GOT3 (cell line): ENCODE measurements at places on chromosomes 5 and 9.

DNA sequence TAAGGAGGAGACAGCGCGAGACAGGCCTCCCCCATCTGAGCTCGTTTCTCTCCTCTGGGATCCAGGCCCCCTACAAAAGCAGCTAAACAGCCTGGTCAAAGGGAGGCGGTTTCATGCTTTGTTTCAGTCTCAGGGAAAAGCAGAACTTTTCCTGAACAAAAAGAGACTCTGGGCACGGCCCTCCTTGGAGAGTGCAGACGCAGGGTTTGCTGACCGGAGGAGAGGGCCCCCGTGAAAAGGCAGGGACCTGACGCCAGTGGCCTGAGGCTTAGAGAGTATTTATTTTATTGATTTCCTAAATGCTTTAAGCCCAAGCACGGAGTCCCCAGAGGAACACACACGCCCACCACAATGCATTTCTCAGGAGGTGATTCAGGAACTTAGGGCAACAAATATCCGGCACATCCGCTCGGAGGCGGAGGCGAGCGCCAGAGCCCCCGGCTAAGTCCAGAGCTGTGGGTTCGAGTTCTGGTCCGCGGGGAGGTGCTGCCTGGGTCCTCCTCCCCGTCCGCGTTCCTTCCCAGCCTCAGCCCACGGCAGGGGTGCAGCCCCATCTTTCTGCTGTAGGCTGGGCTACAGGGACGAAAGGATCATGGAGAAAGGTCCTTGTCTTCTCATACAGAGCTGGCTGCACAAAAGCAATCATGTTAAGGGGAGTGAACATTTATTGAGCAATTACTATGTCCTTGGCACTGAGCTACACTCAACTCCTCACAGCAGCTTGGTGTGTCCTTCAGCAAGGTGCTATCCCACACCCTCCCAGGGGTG, 40.0 kb downstream of the PTGES start:
- DNase-seq, result peak; percentile 17

- DNase-seq, result no peak
Observed at GRCh38 chr9:129022037-129022436, 6.1 kb downstream of the SH3GLB2 start.

- DNase-seq, result no peak
Observed at GRCh38 chr5:174300941-174301761, 255.6 kb downstream of the NSG2 start.

DNA sequence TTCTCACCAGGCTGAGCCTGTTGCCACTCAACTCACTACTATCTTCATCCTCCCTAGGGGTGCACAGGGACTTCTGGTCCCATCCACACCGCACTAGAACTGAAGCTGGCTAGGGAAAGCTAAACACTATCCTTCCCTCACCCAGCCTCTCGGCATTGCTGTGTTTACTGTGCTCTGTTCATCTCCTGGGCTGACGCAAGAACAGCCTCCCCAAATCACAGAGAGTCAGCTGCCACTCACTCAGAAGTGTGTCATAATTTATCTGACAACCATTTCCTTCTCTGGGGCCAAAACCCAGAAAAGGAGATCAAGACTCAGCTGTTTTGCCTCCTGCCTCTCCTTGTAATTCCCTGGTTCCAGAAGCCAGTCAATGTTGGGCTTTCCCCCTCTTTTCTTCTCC, 92.8 kb downstream of the ARHGEF28 start:
- DNase-seq, result no peak

DNA sequence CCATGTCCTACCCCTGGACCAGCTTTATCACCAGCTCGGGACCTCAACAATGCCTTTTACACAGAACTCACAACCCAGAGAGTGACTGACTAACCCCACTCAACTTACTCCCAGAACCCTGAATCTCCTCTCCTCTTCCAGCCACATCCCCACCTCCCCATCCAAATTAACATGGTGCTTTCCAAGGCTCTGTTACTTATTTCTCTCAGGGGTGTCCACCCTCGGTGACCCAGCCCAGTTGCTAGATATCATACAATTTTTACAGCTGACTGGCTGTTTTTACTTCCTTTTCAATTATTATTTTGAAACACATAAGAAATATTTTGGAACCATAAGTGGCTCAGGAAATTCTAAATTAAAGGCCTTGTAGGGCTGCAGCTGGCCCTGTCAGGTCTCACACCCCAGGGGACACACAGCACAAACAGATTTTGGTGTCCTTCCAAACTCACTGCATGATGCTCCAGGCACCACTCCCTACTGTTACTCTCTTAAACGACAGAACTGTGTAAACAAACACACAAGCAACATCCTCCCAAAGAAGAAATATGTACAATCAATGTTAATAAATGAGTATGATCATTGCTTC, 180.6 kb downstream of the ADAMTS12 start:
- no peak for DNase-seq

- no peak for DNase-seq
Observed at GRCh38 chr5:131265311-131265803, 1.5 kb downstream of the CDC42SE2 start.

- DNase-seq, result no peak
Observed at GRCh38 chr5:57902095-57902494, 419.5 kb upstream of the ACTBL2 start.

DNA sequence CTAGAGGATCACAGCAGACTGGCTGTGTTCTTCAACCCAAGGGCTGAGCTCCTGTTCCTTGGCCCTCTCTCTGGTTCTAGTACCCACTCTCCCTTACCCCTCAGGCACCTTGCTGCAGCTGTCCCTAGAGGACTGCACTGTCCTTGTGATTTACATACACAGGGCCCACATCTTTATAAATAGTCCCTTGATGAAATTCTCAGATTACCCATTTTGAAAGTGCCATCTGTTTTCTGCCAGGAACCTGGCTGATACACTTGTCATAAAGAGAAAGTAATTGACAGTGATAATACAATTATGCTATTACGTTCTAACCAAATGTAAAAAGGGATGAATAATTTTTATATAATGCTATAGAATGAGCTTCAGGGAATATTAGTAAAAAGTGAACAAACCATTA, 16.5 kb upstream of the SPARC start:
- no peak for DNase-seq

- no peak for DNase-seq
Observed at GRCh38 chr5:134100283-134101091, 14.0 kb upstream of the TCF7 start.

GRCh38 chr9:99925541-99925940, 19.1 kb downstream of the STX17 start:
- no peak for DNase-seq

DNA sequence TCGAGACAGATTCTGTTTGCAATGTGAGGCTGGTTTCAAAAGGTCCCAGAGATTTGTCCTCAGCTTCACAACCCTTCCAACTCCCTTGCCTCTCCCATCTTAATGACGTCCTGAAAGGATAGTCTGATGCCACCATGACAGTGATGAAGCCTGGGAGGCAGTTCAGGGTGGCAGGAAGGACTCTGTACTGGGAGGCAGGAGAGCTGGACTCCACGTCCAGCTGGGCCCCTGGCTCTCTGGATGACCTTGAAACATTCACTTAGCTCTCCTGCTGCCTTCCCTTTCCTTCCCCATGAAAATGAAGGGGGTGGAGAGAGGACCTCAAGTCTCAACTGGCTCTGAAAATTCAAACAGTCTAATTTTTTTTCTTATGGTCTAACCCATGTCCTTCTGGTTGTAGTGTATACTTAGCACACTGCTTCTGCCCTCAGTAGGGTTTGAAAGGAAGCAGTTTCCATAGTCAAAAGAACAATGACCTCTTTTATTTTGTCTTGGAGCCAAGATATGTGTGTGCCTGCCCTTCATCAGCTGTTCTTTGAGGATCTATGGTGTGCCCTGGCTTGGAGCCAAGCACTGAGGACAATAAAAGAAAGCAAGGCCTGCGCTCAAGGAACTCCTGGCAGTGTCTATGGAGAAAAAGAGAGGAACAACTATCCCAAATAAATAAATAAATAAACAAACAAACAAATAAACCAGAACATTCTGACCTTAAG, 188.3 kb downstream of the GRIA1 start:
- no peak for DNase-seq
